ENCODE measurements at places on chromosomes 6 and 20.

- DNase-seq = no peak
Measured at GRCh38 chr20:48002517-48002970, 217.3 kb upstream of the SULF2 start.

- DNase-seq = no peak
Measured at GRCh38 chr20:2799271-2799670, 1.2 kb downstream of the CPXM1 start.

GRCh38 chr20:21513181-21513663 is 642 bp downstream of the NKX2-2 start:
- DNase-seq = no peak

- DNase-seq = no peak
Measured at GRCh38 chr6:110462884-110463481, 13.4 kb downstream of the SLC22A16 start.

Measured in Right ventricle myocardium inferior (tissue), 1 donor.